ENCODE measurements at places on chromosomes 2 and 18.
A peak's percentile ranks its signal among the peaks of the same experiment; 100 is the strongest.

GRCh38 chr2:29039718-29040480, 34.4 kb downstream of the PCARE start:
- DNase-seq = no peak

GRCh38 chr2:171522052-171522787, at the start of gene CYBRD1:
CYBRD1 (plus strand) TSS chr2:171522474; CDS start chr2:171522546, 72 bp downstream.
- peak; percentile 40 for DNase-seq

DNA sequence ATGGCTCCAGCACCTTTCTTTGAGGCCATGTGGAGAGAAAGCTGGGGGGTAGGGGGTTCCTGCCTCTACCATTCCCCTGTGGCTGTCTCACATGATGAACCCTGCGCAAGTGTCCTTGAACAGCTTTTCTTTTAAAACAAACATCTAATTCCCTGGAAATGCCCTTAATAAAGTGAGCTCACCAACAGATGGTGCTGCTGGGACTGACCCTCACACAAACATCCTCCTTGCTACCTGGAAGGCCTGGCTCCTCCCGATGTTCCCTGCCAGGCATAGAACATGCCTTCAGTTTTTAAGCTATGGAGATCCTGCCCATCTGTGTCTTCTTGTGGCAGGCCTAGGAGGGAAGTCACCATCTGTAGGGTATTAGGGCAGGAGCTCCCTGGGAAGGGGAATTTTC, 60.7 kb upstream of the GATA6 start:
- no peak for DNase-seq

DNA sequence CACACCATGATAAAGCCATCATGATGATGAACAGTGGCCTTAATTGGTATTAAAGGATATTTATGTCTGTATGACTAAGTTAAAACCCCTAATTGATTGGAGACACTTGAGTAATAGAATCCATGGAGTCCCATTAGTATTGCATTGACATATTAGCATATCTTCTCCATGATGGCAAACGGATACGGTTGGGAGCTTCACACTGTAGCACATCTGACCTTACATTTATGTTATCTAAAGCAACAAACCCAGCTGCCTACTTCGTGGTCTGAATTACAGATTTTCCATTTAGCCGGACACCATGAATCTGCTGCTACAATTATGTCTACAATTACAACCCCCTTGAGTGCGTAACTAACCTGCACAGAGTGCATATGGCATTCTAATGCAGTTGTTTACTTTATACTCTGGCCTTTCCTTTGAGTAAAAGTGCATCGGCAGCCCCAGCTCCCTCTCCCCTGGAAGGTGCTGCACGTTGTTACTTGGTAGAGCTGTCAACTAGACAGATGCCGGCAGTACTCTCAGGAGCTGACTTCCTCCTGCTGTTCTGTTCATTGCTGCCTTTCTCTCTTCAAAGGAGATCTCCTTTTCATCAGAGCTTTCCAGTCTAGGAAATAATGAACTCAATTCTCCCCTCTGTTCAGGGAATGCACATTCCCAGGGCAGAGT, 92.1 kb downstream of the LRRC30 start:
- no peak for DNase-seq

- DNase-seq = no peak
Measured at GRCh38 chr2:119629323-119629825, 49.6 kb upstream of the TMEM177 start.

- no peak for DNase-seq
Measured at GRCh38 chr2:9187620-9188214, 18.9 kb upstream of the ASAP2 start.

GRCh38 chr2:189082376-189082975, 97.1 kb downstream of the COL5A2 start:
- no peak for DNase-seq

- no peak for DNase-seq
Measured at GRCh38 chr2:166239548-166239947, 111.7 kb upstream of the SCN1A start.

DNA sequence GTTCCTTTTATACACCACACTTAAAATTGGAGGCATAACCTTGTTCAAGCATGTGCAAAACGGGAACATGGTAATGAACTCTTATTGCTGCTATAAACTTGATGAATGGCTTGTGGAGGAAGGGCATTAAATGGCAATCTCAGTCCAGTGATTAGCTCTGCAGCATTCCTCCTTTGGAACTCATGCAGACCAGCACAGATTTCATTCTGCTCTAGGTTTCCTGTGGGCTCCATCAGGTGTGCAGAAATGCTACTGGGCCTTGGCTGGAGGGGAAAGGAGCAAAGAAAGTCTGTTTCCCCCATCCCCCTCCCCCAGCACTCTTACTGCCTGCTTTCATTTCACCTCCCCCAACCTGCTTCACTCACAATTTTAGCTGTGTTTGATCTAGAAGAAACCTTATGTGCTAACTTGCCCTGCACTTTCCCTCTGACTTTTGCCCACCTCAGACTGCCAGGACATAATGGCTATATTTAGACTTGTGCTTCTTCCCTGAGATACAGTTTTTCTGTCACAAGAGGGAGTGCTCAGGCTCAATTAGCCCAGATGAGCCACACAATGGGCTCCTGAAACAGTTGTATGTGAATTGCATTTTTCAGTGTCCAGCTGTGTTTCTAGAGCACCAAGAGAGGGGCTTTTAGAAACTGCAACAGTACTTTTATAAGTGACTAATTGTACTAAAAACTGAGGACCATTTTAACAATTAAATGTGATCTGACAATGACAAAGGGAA, 109.8 kb downstream of the FSHR start:
- DNase-seq = no peak

DNA sequence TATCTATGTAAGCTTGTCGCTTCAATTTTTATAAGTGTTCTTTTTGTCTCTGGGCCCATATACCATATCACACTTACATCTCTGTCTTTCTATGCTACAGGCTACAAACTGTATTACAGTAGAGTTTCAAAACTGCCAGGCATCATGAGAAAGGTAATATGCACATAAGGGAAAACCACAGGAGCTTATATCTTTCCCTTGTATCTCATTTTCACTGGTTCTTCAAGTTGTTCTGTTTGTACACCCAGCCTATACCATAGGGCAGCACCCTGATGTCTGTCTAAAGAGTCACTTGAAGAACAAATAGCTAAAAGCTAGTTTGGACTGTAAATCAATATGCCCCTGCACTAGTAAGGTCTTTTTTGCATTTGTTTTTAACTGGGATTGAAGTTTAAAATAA, 366.7 kb downstream of the FIGN start:
- no peak for DNase-seq

DNA sequence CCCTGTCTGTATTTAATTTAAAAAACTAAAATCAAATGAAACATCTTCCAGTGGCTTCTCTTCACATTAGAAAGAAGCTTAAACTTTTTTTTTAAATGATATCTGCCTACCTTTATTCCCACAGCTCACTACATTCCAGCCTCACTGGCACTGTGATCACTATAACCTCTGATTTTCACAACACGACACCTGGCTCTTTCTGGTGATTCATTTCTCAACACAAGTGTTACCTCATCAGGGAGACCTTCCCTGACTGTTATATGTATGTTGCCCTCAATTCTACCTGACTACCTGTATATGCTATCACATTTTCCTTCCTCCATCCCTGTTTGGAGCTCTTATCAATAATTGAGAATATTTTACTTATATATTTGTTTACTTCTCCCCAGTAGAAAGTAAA, 76.6 kb downstream of the BAZ2B start:
- DNase-seq = no peak

- no peak for DNase-seq
Measured at GRCh38 chr18:49094136-49094535, 143.4 kb upstream of the SMAD7 start.

- DNase-seq = no peak
Measured at GRCh38 chr18:59344996-59345395, 14.1 kb downstream of the LMAN1 start.

DNA sequence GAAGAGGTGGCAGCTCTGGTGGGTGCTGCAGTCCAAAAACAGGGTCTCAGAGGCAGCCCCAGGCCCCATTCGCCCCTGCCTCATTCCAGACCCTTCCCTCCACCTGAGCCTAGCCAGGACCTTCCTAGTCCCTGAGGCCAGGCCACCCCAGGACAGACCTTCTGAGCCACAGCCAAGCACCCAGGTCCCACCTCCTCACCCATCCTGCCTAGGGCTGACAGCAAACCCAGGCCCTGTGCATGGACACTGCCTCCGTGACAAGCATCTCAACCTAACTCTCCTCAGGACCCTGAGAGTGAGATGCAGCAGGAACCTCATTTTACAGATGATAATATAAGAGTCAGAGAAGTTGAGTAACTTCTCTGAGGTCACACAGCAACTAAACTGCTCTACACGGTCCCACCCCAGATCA, 15.5 kb downstream of the ADRA2B start:
- no peak for DNase-seq

GRCh38 chr2:221561770-221562169, 10.3 kb downstream of the EPHA4 start:
- no peak for DNase-seq

- no peak for DNase-seq
Measured at GRCh38 chr2:96489663-96490062, 15.5 kb downstream of the NEURL3 start.

- no peak for DNase-seq
Measured at GRCh38 chr2:110865188-110865587, 132.8 kb downstream of the ACOXL start.

All from hypothalamus (tissue), 51 donors.